ENCODE measurements at places on chromosomes 3 and 15.

GRCh38 chr3:197236362-197236761 is 62.0 kb downstream of the DLG1 start:
- no peak for DNase-seq

DNA sequence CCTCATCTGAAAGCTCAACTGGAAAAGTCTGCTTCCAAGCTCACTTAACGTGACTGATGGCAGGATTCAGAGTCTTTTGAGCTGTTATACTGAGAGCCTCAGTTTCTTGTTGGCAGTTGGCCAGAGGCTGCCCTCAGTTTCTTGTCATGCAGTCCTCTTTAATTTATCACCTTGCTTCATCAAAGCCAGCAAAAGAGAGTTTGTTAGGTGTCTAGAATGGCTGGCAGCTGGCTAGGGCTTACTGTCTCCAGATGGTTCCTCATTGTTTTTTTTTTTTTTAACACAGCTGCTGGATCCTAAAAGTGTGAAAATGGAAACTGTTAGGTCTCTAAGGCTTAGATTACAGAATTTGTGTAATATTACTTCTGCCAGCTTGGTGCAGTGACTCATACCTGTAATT is 310.6 kb downstream of the PDCD6IP start:
- no peak for DNase-seq

GRCh38 chr15:80749589-80749988 is 29.6 kb upstream of the CEMIP start:
- no peak for DNase-seq

GRCh38 chr3:138400651-138401070 is 33.8 kb upstream of the ESYT3 start:
- no peak for DNase-seq

- DNase-seq: no peak
Observed at GRCh38 chr3:186746008-186746407, 28.8 kb downstream of the KNG1 start.

DNA sequence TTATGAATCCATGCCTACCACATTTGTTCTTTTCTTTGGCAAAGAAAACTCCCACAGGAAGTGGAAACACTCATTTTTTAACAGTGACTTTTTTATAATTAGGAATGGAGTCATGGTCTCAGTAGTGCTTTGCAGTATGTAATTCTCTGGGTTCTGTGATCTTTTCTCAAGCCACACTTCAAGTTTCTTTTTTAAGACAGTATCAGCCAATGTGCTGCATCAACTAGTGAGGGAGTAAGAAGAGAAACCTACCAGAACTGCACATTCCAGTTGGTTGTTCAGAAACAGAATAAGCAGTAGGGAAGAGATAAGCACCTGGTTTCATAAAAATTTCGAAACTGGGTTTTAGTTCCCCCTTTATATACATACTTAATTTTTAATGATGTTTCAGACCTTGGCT is 126.3 kb downstream of the FOXB1 start:
- DNase-seq: no peak

DNA sequence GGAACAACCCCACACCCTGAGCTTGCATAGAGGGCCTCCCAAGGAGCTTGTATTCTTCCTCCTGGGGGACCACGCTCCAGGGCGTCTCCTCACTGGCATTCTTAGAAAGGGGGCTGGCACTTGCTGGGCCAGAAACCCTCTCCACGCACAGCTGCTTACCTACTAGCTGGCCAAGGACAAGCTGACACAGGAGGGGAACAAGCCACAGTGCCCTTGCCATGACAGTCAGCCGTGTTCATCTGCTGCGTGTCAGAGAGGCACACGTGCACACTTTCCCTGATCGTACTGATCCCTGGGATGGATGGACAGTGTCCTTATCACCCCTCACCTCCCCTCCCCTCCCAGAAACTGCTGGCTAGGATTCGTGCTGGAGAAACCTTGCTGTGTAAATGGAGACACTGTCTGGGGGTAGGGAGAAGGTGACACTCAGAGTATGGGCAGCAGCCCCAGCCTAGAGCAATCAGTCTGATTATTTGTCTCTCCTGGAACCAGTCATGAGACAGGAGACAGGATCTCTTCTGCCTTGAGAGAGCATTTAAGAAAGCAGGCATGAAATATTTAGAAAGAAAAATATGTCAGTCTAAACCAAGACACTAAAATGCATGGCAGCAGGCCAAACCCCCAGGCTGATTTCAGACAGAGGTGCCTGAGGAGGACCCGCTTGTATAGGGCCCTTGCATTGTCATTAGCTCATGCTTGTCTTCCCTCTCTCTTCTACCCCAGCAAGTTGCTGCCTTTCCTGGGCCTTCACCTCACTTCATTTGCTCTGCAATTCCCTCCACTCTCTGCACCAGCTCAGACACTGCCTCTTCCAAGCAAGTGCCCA is 311.8 kb upstream of the TRIM42 start:
- no peak for DNase-seq

- DNase-seq: no peak
Observed at GRCh38 chr3:125646581-125646980, 51.3 kb upstream of the OSBPL11 start.

- no peak for DNase-seq
Observed at GRCh38 chr3:101542957-101543356, 18.7 kb upstream of the TRMT10C start.

DNA sequence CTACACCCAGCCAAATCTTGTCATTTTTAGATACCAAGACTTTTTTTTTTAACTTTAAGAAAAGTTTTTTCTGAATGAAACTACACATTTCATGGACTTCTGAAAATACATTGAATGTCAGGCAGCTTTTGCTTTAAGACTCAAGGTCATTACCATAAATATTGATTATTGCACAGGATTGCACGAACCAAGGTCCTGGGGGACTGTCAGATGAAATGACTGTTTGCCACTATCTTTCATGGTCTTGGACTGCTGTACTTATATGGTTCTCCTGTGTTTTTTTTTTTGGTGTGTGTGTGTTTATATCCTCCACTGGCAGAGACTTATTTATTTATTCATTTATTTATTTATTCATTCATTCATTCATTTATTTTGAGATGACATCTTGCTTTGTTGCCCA is 6.9 kb upstream of the MYO1E start:
- DNase-seq: no peak

GRCh38 chr3:132004571-132004970 is 30.2 kb downstream of the CPNE4 start:
- no peak for DNase-seq

- DNase-seq: no peak
Observed at GRCh38 chr3:157578181-157578580, 75.0 kb upstream of the VEPH1 start.

- DNase-seq: no peak
Observed at GRCh38 chr3:100575704-100576103, 33.7 kb upstream of the ADGRG7 start.
